ENCODE measurements at places on chromosomes 2 and 18.

DNA sequence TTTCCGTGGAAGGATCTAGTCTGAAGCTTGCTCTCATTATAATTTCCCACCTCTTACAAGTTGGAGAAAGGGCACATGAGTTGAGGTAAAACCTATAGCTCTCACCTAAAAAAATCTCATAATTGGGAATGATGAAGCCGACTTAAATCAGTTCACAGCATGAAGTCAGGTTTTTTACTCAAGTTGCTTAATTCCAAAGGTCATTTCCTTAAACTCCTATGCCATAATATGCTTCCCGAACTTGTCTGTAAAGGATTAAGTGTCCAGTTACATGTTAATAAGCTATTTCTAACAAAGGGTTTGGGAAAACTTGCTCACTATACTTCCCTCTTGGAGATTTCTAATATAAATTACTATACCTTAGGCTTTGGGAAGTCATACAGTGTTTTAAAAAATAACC is 481.2 kb downstream of the NUP35 start:
- no peak for DNase-seq

GRCh38 chr18:48786455-48787202 is 164.1 kb downstream of the SMAD7 start:
- DNase-seq = no peak

DNA sequence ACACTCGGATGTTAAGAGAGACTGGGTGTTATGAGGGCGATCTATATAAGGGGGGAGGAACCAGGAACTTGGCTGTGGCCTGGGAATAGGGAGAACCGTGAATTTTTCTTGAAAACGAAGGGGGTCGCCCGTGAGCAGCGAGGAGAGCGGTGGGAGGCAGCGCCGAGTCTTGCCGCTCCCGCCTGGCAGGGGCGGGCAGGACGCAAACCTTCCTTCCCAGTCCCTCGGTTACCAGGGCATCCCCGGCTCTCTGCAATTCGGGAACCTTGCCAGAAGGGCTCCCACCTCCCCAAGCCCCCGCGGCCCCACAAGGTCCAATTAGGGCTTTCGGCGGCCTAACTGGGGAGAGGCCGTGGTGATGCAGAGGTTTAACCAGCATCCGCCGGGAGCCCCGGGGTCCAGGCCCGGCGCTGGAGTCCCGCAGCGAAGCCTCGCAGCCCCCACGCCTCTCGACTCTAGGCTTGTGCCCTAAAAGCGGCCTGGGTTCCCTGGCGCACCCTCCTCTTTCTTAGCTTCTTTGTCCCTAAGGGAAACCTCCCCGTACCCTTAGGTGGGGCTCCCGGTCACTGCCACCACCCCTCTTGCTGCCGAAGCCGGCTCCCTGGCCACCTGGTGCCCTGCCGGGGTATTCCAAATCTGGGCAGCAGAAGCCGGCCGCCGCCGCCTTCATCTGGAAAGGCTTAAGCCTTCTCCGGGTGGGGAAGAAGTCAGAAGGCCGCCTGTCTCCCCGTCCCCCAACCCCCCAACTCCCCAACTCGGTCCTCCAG is 680 bp upstream of the FHOD3 start:
- peak; percentile 50 for DNase-seq

DNA sequence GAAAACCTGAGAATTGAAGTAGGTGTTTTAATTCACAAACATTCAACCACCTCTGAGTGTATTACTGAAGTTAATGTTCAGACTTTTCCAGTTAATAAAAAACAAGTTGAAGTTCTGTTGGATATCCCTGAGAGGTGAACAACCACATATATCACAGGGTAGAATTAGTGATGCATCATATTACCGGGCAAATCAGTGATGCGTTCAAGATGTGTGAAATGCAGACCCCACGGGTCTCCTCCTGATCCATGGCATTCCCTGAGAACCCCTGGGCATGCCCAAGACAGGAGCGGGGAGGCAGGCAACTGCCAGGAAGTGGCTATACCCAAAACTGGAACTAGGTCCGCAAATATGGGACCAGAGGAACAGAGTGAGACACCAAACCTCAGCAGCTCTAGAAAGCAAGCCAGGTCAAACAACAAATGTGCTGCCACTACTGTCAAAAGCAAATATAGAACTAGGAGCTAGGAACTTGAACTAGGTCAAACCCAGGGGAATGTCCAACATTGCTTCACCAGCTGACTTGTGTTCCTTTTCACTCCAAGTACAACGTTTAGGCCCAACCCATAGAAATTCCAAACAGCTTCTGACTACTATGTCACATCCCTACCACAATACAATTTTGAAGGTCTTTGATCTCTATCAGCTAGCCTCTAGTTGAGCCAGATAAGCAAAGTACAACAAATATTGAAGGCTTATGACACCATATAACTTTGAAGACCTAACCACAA is 20.2 kb downstream of the PSTPIP2 start:
- DNase-seq = no peak

DNA sequence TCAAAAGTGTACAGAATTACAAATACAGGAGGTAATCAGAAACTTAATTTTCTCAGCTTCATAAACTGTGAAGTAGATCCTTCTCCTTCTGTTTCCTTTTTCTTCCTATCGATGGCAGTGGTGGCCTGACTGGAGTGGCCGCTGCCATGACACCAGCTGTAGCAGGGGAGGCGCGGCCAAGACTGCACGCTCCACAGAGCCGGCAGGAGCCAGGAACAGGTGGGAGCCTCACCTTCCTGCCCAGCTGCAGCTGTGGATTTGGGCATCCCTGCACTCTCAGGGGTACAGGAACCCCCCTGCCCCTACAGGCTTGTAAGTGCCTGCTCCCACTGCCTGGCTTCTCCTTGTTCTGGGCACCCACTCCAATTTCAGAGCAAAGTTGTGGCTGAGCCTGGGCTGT is 76.1 kb downstream of the EPB41L3 start:
- no peak for DNase-seq

GRCh38 chr2:183035298-183035953 is 2.8 kb downstream of the NCKAP1 start:
- DNase-seq = no peak
